ENCODE measurements at places on chromosomes 6 and 20.
A peak's percentile ranks its signal among the peaks of the same experiment; 100 is the strongest.

GRCh38 chr6:53546281-53546680 lies 1.4 kb upstream of the GCLC start:
- DNase-seq, result no peak

- no peak for DNase-seq
These were observed 16.4 kb upstream of the MAP3K4 start for GRCh38 chr6:160975162-160975561.

GRCh38 chr6:170307080-170307545 lies 555 bp downstream of the FAM120B start:
- DNase-seq, result no peak

DNA sequence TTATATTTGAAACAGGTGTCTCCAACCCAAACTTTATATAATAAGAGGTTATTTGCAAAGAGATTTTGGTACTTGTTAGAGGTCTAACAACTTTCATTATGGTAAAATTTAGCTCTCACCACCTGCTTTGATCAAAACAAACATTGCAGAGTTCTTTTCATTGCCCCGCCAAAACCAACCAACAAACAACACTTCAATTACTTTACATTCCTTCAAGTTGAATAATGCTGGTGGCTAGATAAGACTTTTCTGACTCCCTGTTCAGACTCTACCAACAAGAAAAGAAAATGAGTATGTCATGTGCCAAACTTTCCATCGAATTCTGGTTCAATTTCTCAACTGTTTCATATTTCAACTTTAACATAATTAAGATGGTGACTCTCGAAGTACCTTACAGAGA lies 311.1 kb downstream of the ADGRG6 start:
- no peak for DNase-seq

DNA sequence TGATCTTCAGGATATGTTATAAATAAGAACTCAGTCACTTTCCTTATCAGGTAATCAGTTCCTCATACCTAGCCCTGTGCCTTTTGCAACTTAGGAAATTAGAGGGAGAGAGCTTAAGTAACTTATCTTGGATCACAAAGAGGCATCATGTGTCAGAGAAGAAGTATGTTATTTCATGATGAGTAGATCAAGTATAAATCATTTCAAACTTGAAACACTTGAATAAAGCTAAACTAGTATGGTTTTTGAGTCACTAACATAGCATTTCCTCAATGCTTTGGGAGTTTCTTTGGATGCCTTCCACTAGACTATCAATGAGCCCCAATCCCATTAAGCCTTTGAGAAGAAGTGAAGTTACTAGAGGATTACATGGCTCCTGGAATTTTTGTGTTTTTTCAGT lies 102.6 kb upstream of the TNFAIP3 start:
- DNase-seq, result no peak

- DNase-seq, result no peak
These were observed at the start of gene AIF1 for GRCh38 chr6:31614684-31615578. Gene AIF1, plus strand, starts transcription at chr6:31615234. Its CDS starts 96 bp downstream, at chr6:31615330.

DNA sequence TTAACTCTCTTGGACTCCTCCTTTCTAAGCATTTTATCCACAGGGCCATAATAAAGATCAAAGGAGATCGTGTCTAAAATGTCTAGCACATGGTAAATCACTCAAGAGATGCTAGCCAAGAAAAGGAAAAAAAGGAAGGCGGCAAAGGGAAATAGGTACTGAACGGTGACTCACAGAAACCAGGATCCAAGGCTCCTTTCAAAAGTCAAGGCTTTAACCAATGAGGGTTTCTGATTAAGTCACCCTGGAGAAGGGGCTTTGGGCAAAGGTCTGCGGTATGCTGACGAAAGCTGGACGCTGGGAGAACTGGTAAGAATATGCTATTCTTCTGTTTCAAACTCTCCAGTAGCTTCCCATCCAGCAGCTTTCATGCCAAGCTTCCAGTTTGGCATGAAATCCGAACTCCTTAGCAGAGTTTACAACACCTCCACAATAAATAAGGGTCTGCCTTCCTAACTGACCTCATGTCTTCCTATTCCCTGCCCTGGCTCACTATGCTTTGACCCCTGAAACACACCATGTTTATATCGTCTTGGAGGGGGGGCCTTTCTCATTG lies 1.0 kb downstream of the TOMM34 start:
- DNase-seq, result no peak

GRCh38 chr20:47282864-47283263 lies 73.6 kb downstream of the ZMYND8 start:
- no peak for DNase-seq

DNA sequence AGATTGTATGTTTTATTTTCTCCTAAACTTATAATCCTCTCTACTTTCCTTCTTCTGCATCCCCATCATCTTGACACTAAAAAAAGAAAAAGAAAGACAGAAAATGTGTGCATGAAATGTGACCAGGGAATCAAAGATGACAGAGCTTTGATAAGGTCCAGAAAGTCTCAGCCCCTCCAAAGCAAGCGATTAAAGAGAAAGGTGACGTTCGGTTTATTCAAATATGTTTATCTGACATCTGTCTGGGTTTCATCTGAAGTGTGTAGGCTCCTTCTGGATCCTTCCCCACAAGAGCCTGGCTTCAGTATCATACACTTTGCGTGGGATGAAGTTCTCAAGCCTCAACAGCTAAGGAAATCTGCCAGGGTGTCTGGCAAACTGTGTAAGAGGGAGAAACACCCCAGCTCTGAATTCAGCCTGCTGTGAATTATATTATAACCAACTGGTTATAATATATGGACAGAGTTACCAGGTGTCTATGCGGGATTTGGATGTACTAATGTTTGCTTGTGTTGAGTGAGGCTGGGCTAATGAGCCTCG lies 263.0 kb downstream of the ZNF217 start:
- no peak for DNase-seq

- DNase-seq, result no peak
These were observed 346.8 kb upstream of the POU3F2 start for GRCh38 chr6:98487612-98488011.

- DNase-seq, result no peak
These were observed 3.8 kb downstream of the APCDD1L start for GRCh38 chr20:58511364-58511763.

- peak; percentile 53 for DNase-seq
These were observed 9.0 kb downstream of the UQCC2 start for GRCh38 chr6:33702345-33702977.

DNA sequence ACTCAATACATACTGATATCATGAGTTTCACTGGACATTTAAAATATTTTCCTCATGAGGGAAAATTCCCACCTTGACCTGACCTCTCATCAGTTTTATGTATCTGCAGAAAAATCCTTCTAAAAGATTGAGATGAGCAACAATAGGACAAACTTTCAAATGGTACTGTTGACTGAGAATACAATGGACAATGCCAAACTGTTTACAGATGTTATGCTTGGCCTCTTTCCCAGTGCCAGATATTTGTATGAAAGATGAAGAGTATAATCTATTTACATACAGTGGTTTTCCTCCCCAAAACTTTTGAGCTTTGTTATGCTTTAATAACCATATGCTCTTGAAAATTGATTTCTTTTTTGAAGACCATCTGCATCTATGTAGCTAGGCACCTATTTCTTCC lies 245.1 kb upstream of the RSPO3 start:
- DNase-seq, result no peak

DNA sequence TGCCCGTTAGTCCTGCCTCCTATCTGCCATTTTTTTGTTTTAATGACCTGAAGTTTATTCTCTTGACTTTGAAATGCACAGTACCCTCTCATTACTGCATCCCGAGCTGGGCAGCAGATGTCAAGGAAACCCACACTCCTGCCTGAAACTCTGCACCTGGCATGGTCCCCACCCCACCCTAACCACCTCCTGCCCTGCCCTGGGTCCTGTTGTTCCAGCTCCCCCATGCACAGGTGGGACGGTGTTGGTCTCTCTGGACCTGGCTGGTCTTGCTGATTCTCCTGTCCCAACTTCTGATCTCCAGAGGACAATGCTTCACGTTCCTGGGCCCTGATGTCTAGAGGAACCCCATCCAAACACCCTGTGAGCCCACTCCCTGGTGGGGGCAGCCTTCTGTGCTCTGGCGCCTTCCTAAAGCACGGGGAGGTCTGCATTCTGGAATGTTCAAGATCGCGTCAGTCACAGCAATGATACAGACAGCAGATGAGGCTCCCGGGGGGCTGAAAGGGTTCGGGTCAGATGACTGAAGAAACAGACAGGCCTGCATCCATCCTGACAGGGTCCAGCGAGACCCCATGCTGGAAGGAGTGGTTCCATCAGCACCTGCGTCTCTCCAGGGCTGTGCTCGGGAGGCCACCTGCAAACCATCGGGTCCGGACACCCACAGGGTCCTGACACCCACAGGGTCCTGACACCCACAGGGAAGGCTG lies 73.6 kb downstream of the ERMARD start:
- DNase-seq, result no peak

DNA sequence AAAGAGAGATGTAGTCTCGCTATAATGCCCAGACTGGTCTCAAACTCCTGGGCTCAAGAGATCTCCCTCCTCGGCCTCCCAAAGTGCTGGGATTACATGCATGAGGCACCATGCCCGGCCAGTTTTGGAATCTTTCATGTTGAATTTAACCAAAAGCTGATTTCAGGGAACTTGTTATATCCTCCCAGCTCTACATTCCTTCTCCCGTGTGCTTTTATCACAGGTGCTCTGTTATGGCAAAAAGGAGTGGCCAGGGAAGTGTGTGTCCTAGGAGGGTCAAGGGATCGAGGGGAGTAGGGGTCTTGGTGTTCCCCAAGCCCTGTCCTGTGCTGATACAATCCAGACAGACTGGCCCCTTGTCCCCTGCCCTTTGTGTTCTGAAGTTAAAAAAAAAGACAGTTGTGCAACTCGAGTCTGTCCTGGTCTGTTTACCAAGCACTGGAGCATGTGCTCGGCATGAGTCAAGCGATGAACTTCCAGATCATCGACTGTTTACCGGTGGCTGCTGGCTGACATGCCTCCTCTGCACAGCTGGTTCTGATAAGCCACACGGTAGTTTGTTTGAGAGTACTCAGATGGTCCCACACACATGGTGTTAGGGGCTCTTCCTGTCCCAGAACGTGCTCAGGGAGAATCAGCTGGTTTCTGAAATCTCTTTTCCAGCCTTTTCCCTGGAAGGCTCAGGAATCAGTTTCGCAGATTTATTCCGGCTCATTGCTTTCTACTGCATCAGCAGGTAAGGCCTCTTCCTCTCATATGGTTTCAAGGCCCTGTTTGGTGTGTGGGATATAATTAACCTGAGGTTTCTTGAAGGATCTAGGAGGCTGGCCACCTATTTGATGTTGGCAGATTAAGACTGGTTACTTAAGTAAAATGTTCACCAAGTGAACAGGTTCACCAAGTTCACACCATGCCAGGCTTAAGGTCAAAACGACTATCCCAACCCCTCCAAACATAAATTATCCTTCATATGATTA lies 52.6 kb upstream of the NAA20 start:
- no peak for DNase-seq

GRCh38 chr6:21942897-21943296 lies 349.3 kb downstream of the SOX4 start:
- no peak for DNase-seq

DNA sequence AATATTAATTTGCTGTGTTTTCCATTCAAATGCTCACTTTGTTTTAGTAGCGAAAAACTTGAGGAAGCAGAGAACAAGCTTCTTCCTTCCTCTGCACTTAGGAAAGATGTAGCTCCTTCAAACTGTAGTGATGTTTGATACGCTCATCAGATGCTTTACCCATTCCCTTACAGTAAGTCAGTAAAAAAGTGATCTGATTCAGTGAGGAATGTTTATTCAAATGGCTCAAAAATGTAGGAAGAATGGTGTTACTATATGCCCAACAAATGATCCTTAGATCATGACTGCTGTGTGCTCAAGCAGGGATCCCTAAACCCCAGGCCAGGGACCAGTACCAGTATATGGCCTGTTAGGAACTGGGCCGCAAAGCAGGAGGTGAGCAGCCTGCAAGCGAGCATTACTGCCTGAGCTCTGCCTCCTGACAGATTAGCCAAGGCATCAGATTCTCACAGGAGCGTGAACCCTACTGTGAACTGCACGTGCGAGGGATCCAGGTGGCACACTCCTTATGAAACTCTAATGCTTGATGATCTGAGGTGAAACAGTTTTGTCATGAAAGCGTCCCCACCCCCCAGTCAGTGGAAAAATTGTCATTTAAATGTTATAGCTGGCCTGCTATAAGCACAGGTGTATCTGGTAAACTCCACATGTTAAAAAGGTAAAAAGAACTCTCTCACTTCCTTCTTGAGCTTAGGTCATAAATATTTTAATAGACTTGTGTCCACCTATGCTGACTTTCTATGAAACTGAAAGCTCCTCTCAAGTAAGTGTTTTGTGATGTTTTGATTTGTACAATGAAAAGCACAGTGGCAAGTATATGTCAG lies 187.2 kb downstream of the FOXC1 start:
- no peak for DNase-seq

DNA sequence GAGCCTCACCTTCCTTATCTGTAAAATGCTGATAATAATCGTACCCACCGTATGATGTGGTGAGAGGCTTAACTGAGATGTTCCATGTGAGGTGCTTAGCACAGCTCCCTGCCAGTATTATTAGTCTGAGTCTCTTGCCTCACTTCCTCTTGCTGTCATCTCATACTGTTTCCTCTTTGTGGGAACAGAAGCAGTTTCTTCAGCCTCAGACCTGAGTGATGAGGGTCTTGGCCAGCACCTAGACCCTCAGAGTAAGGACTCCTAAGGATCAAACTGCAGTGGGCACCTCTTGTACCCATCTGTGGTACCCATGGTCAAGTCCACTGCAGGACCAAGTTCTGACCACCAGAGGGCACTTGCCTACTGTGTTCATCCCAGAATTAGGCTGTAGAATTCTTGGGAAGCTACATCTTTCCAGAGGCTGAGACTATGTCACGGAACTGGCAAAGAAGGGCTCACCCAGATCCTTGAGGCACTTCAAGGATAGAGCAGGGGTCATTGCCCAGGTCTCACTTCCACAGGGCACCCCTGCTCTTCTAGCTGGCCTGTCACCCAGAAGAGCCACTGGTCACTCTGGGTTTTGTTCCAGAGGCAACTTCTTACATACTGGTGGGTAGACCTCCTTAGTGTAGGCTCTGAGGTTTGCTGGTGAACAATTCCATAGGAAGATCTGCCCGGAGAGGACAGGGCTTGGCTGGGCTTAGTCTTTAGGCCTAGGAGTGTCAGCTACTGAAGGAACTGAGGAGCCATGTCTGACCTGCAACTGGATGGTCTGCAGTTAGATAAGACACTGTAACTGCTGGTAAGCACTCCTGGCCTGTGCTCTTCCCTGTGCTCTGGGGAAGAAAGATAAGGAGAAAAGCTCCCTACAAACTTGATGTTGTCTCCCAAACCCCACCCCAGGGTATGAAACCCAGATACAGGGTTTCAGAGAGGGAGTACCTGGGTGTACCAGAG lies 20.6 kb upstream of the SGK2 start:
- DNase-seq, result peak; percentile 41

- DNase-seq, result no peak
These were observed at the start of gene CLVS2 for GRCh38 chr6:122995921-122996793. Gene CLVS2, plus strand, starts transcription at chr6:122996235. Its CDS starts 1,543 bp downstream, at chr6:122997778.
